ENCODE measurements at places on chromosomes 2 and 18.

- DNase-seq, result no peak
Observed at GRCh38 chr2:8003462-8004075, 678.3 kb upstream of the ID2 start.

GRCh38 chr2:58856100-58856499 lies 615.0 kb upstream of the FANCL start:
- no peak for DNase-seq

- no peak for DNase-seq
Observed at GRCh38 chr2:17818235-17818815, 2.1 kb downstream of the MSGN1 start.

DNA sequence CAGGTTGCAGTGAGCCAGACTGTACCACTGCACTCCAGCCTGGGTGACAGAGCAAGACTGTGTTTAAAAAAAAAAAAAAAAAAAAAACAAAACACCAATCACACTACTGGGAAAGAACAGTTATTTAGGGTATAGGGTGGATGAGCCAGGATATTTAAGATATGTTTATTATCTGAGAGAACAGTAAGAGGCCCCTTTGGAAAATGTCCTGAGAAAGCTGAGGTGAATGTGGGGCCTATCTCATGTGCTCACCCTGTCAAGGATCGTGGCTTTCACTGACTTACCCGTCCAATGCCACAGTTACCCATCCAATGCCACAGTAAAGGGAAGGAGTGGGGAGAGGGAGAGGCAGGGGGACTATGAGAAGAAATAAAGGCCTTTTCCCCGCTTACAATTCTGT lies 19.9 kb upstream of the ENOSF1 start:
- no peak for DNase-seq

- DNase-seq, result no peak
Observed at GRCh38 chr2:120919771-120920453, 184.2 kb downstream of the GLI2 start.

DNA sequence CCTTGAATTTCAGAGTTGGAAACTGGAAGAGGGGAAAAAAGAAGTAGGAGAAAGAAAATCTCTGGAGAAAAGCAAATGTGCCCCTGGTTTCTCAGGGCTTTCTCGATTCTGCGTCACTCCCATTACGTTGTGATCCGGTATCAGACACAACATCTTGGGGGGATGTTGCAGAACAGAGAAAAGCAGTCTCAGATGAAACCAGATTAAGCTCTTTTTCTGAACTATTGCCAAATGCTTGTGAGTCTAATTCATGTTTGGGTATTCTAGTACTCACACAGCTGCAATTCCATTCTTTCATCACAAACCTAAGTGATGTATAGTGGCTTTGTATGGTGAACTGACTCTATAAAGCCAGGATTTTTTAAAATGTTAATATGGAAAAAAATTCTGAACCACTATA lies 233.2 kb downstream of the TCF4 start:
- DNase-seq, result no peak

- DNase-seq, result no peak
Observed at GRCh38 chr2:205780645-205781044, 98.3 kb downstream of the NRP2 start.
